ENCODE measurements at places on chromosomes 16 and 17.

DNA sequence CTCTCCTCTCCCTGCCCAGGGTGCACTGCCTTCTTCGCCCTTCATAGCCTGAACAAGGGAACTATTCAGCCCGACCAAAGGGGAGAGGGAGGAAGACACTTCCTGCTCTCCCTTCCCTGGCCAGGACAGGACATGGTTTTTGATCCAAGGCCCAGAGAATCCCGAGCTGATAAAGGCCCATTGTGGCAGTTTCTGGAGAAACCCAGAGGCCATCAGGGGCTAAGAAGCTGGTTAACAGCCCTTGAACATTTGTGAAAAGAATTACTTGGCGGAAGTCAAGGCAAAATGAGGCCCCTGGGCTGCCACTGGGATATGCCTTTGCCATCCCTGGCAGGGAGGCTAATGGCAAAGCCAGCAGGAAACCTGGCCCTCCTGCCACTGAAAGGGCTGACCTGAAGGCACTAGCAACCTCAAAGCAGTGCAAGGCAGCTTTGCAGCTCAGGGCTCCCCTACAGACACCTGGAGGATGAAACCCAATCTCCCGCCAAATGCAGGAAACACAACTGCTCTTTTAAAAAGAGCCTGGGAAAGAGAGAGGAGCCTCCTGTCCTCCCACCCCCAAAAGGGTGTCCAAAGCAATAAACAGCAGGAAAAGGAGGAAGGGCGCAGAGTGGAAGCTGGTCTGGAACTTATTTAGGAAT is 12.6 kb downstream of the PHB1 start:
- DNase-seq = no peak

DNA sequence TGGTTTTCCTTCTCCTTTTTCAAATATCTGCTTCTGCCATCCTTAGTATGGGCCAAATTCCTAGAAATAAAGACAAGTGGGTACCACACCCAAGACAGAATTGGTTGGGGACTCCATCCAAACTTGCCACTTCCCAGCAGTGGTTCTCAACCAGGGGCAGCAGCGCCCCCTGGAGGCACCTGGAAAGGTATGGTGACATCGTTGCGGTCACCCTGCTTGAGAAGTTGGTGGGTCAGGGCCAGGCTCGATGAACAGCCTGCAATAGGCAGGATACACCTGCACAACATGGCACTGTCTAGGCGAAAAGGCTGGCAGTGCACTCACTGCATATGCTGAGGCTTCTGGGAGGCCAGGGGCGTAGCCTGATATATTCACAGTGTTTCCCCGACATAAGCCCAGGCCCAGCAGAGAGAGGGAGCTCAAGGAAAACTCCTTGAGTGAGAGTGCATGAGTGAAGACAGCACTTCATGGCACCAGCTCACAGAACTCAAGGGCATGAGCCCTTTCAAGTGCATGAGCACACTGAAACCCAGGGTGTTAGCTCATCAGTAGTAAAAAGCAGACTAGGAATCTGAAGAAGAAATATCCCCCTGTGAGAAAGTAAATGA is 57.7 kb downstream of the CMC2 start:
- peak; percentile 50 for DNase-seq

DNA sequence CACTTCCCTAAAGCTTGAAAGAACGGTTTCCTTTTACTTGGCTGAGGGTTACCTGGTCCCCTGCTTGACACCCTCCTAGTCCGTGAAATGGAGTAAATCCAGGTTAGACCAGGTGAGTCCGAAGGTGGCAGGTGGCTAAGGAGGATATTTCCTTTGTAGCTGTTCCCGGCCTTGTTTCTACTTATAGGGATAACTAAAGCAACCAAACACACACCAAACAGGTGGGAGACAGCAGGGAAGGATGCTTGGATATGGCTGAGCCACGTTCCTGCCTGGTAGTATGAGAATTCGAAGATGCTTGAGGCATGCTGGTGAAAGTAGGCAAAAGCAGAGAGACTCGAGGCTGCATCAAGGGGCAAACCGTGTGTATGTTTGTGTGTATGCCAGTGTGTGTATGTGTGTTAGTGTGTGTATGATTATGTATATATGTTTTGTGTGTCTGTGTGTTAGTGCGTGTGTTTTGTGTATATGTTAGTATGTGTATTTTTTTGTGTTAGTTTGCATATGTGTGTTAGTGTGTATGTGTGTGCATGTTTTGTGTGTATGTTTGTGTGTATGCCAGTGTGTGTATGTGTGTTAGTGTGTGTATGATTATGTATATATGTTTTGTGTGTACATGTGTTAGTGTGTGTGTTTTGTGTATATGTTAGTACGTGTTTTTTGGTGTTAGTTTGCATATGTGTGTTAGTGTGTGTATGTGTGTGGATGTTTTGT is 28.9 kb downstream of the RBFOX1 start:
- no peak for DNase-seq

GRCh38 chr16:11391576-11391975 is 46.3 kb downstream of the RMI2 start:
- no peak for DNase-seq

DNA sequence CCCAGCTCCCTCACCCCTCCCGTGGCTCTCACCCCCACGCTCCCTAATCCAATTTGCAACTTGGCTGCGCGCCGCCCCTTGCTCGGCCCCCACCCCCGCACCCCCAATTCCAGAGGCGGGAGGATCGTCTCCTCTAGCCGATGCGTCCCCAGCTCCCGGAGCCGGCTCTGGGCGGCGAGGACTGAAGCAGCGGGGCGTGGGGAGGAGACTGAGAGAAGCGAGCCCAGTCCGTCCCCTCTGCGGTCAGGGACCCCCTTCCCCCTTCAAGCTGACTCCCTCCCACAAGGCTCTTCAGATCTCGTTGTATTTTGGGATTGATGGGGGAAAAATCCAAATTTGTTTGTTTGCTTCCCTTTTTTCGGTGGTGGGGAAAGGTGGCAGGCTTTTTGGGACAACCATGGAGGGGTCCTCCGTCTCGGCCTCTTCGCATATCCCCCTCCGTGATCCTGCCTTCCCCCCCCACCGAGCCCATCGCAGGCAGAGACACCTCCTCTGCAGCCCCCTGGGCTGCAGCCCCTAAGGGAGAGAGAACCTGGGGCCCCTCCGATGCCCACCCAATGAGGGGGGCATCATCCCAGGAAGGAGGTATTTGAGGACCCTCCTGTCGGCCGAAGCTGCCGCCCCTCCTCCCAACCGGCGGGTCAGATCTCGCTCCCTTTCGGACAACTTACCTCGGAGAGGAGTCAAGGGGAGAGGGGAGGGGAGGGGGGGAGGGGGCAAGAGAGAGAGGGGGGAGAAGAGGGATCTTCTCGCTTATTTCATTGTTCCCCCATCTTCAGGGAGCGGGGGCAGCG is 466 bp downstream of the NEUROD2 start:
- DNase-seq = no peak

DNA sequence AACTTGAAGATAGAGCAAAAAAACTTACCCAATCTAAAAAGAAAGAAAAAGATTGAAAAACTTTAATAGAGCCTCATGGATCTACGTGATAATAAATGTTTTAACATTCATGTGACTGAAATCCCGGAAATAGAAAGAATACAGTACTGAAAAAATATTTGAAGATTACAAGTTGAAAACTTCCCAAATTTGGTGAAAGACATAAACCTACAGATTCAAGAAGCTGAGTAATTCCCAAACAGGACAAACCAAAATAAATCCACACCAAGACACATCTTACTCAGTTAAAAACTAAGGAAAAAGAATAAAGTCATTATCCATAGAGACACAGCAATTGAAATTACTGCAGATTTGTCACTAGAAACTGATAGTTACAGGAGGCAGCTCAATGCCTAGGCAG is 121.8 kb upstream of the NUDT7 start:
- no peak for DNase-seq

DNA sequence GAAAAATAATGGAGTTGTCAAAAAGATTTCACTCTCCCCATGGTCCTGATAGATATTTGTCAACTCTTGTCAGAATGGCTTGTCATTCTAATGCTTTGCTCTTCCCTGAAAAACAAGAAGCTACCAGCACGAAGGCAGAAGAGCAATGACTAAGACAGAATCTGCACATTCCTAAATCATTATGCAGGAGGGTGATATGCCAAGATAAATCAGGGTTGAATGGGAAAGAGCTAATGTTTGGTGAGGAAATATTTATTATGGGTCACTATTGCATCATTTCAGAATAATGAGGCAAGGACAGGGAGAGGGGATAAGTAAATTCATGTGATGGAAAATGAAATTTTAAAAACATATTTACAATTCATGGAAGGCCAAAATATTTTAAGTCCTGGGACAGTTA is 297.5 kb upstream of the XYLT1 start:
- peak; percentile 71 for DNase-seq

GRCh38 chr17:47774987-47775580 is 42.0 kb downstream of the TBX21 start:
- DNase-seq = no peak

GRCh38 chr17:73089322-73090317 is 2.9 kb downstream of the SLC39A11 start:
- no peak for DNase-seq

DNA sequence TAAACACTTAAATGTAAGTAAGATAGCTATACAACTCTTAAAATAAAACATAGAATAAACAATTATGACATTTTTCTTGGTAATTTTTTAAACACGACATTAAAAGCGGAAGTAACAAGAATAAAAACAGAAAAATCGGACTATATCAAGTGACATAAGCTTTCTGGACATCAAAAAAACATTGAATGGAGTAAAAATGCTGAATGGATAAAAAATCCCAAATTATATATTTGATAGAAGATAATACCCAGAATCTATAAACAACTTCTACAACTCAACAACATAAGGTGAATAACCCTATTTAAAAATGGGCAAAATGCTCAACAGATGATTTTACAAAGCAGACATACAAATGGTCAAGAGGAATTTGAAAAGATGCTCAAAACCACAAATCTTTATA is 1866.5 kb downstream of the TP53TG3F start:
- no peak for DNase-seq

- no peak for DNase-seq
These were observed 7.3 kb downstream of the CYGB start for GRCh38 chr17:76530095-76530723.

DNA sequence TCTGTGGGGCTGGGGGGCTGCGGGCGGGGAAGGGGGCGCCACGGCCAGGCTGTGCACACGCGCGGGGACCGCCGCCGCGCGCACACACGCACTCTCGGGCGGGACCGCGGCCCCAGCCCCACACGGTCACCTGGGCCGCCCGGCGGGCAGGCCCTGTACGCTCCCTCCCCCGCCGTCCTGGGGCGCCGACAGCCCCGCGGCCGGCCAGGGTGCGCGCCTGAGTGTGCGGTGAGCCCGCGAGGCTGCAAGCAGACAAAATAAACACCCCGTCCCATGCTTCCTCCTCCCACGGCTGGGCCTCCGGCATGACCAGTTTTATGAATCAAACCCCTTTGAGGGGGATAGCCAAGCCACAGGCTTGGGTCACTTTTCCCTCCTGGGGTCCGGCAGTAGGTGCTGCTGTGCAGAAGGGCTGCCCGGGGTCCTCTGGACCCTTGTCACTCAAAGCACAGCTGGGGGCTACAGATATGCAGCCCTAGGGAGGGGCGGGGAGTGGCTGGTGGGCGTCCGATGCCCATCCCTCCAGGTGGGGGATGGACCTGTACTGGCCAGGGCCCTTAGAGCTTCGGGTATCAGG is 441 bp downstream of the VASN start:
- peak; percentile 29 for DNase-seq

GRCh38 chr17:40427002-40427491 is 9.4 kb upstream of the TOP2A start:
- no peak for DNase-seq

GRCh38 chr16:67040166-67040565 is 11.2 kb downstream of the CBFB start:
- no peak for DNase-seq

DNA sequence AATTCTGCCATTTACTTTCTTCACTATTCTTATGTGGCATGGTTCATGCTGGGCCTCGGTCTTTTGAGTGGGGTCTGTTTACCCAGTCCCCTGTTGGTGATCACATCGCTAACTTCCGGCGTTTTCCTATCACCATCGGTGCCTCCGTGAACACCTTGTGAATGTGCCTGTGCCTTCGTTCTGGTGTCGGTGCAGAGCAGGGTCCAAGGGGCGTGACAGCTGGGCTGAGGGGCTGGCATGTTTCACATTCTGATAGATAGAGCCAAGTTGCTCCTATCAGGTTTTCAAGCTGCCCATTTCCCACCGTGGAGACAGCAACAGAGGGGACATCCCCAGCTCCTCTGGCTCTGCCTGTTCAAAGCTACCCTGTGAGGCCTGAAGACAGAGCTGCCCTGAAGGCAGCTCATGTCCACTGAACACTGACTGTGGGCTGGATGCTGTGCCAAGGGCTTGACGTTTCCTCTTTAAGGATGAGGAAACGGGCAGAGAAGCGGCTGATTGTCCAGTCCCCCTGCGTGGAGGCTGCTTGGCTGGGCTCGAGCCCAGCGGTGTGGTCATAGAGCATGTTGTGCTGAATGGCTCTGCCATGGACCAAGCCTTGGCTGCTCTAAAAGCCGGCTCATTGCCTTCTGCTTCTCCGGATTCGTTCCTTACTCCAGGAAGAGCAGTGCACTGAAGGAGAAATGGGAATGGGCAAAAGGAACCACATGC is 17.0 kb downstream of the DHODH start:
- DNase-seq = no peak

DNA sequence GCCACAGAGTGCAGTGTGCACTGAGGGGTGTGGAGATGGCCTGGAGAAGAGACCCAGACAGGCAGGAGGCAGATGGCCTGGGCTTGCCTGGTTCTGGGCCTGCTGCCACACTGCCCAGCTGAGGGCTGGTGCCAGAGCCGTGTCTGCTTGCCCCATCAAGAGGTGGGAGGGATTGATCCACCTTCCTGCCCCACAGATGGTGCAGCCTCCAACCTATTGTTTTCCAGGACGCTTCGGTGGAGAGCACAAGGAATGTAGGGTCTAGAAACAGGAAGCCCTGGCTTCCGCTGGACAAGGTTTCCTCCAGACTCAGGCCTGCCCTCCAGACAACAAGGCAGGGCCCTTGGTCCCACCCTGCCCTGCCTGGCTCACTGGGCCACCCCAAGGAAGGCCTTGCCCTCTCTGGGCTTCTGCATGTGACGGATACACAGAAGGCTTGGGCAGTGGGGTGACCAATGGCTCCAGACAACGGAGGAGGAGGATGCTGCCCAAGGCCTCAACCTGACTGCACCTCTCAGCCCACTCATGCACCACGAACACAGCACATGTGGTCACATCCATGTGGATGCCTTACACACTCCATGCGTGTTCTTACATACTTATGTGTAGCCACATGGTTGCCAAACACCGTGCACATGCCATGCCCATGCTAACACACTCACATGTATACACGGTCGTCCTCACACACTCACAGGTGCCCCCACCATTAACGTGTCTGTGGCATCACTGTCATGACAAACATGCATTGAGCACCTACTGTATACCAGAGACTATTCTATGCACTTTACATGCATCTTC is 6.5 kb upstream of the CDH5 start:
- peak; percentile 34 for DNase-seq

GRCh38 chr17:72422204-72422504 is 301.3 kb downstream of the SOX9 start:
- no peak for DNase-seq

- DNase-seq = peak; percentile 55
These were observed 19.9 kb upstream of the PLLP start for GRCh38 chr16:57304169-57305061.

GRCh38 chr17:63381101-63381729 is 64.9 kb downstream of the CYB561 start:
- DNase-seq = no peak

- no peak for DNase-seq
These were observed 218.3 kb upstream of the EEF2KMT start for GRCh38 chr16:5315914-5316313.

Measured in MCF 10A (cell line).